KG1 (cell line): ENCODE measurements at places on chromosomes 11 and 22.

- no peak for DNase-seq
Observed at GRCh38 chr11:76772100-76772782, 10.9 kb upstream of the TSKU start.

DNA sequence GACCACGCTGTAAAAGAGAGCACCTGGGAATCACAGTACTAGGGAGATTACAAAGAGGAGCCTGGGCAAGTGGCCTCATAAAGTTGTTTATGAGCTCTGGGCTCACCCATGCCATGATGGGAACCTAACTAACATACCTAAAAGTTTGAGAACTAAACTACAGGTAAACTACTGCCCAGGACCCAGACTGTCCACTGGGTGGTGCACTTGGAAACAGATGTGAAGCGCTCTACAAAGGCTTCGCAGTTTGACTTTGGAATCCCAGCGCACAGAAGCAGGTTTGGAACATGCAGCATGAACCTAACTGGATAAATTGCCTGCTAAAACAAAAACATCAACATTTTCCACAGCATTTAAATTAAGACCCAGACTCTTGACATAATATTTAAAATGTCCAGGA is 418.6 kb downstream of the FAM181B start:
- DNase-seq = no peak

GRCh38 chr11:110473706-110474105 is 44.0 kb downstream of the FDX1 start:
- no peak for DNase-seq

GRCh38 chr11:131326829-131327228 is 43.6 kb upstream of the NTM start:
- no peak for DNase-seq

GRCh38 chr11:66722745-66723651 is 6.0 kb downstream of the SPTBN2 start:
- DNase-seq = no peak

GRCh38 chr11:11229647-11230046 is 123.4 kb downstream of the CSNK2A3 start:
- no peak for DNase-seq

GRCh38 chr22:34099278-34099677 is 179.0 kb upstream of the LARGE1 start:
- no peak for DNase-seq

GRCh38 chr11:114033572-114033971 is 25.9 kb upstream of the ZBTB16 start:
- no peak for DNase-seq

DNA sequence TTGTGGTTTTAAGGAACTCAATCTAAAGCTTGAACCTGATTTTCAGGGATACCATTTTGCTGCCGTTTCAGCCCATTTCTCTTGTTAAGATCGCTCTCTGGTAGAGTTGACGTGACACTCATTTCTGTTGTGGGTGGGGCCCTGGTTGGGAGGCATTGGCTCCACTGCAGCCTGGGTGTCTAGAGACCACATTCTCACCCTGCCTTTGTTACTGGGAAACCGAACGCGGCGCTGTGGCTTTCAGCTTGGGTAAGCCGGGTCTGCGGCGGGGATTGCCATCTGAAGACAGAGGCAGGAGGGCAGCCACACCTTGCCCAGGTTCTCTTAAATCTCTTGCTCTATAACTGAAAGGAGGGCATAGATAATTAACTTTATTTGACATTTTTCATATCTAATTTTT is 3.2 kb downstream of the EHF start:
- DNase-seq = no peak

DNA sequence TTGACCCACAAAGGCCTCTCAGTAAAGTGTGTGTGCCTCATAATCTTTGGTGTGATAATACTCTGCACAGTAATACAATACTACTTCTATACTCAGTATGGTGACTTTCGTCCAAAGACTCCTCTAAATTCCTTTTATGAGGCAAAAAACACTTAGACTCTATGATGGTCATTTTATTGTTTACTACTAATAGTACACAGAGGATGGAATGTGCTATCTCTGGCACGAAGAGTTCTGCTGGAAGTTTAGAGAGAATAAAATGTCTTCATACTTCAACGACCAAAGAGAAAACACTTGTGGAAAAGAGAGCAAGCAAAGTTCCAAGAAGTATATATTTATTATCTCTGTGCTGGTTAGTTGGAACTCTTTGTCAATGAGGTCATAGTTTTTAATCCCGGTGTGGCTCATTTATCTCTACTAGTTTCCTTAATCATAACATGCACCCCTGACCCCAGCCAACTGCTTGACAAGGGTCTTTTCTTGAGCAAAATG is 7.5 kb upstream of the CSTF3 start:
- no peak for DNase-seq

- DNase-seq = no peak
Observed at GRCh38 chr11:117618982-117619355, 178.0 kb downstream of the DSCAML1 start.

- no peak for DNase-seq
Observed at GRCh38 chr11:77069969-77070582, 3.3 kb downstream of the CAPN5 start.

DNA sequence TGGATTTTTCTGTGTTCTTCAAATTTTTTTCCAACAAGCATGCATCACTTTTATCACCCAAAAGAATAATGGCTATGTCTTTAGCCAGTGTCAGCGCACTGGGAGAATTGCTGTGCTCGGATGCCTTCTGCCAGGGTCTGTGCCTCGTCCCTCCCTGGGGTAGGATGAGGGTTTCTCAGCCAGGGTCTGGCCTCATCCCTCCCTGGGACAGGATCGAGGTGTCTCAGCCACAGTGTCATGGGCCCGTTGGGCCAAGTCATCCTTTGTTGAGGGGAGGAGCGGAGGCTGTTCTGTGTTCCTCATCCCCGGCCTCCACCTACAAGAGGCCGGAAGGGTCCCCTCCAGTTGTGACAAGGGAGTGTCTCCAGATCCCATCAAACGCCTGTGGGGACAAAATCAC is 22.7 kb downstream of the LINC01488 start:
- no peak for DNase-seq

DNA sequence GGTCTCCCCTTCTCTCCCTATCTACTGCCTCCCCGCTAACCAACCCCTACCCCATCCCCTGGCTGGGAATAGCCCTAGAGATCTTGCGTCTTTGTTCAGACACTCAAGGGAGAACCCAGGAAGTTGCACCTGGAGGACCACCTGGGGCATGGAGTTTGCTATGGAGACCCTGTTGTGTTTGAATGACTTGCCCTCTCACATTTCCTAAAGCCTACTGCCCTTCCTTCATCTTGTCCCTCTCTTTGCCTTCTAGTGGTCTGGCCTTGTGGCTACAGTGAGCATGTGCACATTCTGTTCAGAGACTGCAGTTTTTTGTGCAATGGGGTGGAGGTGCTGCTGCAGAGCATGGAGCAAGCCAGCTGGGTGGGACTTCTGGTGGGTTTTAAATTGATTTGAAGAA is 42.5 kb downstream of the ZNRF3 start:
- no peak for DNase-seq
